ENCODE measurements at places on chromosomes 7 and 10.

- no peak for DNase-seq
These were observed 147.0 kb downstream of the C1GALT1 start for GRCh38 chr7:7329326-7329725.

DNA sequence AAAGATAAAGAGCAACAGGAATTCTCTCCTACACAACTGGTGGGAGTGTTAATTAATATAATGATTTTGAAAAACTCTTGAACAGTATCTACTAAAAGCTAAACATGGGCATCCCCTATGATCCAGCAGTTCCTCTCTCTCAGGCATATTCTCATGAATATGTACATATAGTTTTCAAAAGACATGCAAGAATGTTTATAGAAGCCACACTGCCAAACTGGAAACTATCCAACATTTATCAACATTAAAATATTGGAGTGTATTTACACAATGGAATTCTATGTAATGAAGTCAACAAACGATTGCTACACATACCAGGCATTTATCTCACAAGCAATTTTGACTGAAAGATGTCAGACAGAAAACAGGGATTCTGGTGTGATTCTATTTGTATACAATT, 404.5 kb upstream of the ANKRD30A start:
- DNase-seq = no peak

GRCh38 chr7:4682621-4683042, 537 bp downstream of the FOXK1 start:
- no peak for DNase-seq

- DNase-seq = peak; percentile 15
These were observed 5.3 kb downstream of the NUDT1 start for GRCh38 chr7:2247141-2247995.

DNA sequence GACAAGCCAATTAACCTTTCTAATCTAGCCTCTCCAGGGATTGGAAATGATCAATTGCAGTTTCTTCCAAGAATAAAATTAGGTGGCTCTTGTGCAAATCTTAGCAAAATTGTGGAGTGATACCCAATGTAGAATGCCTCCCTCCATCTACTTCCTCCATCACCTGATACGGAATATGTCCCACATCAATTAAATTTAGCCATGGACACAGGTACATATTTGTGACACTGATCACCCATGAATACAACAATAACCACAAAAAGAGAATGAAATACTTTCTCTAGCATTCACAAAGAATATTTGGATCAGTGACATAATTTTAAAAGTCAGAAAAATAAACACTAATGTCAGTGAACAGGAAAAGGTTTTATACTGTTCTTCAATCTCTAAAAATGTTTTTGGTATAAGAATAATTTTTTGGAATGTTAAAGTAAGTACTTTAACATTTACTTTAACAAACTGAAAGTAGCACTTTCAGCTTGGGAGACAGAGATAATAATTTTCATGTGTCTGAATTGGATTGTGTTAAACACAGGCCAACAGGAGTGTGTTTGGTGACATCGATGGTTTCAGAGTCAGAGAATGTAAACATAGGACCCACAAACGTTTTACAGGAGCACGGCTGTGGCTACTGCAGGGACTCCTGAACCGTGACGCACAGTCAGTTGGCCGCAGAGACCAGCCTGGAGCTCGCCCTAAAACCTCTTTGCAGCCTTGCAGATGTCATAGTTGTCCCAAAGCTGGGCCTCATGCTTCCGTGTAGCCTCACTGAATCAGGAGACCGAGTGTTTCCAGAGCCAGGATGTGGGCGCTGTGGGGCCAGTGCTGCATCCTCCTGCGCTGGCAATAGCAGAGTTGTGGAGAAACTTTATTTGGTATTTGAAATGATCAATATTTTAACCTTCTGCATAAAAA, 7.2 kb downstream of the RBM20 start:
- DNase-seq = peak; percentile 75

GRCh38 chr10:129973674-129974059, 9.6 kb upstream of the EBF3 start:
- DNase-seq = no peak

- DNase-seq = no peak
These were observed 210.5 kb downstream of the ARHGAP21 start for GRCh38 chr10:24513155-24513554.

DNA sequence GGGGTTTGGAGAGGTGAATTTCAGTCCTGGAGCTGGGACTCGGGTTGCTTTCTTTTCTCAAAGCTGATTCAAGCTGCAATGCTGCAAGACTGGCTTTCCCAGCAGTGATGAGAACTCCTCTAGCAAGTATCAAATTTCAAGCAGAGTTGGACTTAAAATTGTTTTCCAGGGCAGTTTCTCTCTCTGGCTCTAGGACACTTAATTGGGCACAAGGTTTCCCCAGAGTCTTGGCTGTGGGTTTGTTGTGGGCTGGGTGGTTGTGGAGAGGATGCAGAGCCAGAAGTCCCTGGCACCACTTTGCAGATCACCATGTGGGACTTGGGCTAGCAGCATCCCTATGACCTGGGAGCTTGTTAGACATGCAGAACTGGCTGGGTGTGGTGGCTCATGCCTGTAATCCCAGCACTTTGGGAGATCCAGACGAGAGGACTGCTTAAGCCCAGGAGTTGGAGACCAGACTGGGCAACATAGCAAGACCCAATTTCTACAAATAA, 16.8 kb downstream of the AKR1B15 start:
- no peak for DNase-seq

- DNase-seq = no peak
These were observed 67.0 kb downstream of the CDK6 start for GRCh38 chr7:92769394-92769699.

GRCh38 chr7:111841596-111842205, 279.4 kb upstream of the IMMP2L start:
- no peak for DNase-seq

- DNase-seq = no peak
These were observed 40.3 kb downstream of the PITRM1 start for GRCh38 chr10:3132036-3133025.

- no peak for DNase-seq
These were observed 314.9 kb downstream of the RPS24 start for GRCh38 chr10:78348411-78349164.

DNA sequence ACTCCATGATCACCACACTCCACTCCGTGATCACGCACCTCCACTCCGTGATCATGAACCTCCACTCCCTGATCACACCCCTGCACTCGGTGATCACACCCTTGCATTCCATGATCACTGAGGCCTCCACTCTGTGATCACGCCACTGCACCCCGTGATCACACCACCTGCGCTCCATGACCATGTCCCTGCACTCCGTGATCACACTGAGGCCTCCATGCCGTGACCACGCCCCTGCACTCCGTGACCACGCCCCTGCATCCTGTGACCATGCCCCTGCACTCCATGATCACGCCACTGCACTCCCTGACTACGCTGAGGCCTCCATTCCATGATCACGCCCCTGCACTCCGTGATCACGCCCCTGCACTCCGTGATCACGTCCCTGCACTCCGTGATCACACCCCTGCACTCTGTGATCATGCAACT, 27.1 kb downstream of the STK32C start:
- DNase-seq = no peak

GRCh38 chr10:95391581-95392216, 100.9 kb upstream of the PDLIM1 start:
- DNase-seq = no peak

DNA sequence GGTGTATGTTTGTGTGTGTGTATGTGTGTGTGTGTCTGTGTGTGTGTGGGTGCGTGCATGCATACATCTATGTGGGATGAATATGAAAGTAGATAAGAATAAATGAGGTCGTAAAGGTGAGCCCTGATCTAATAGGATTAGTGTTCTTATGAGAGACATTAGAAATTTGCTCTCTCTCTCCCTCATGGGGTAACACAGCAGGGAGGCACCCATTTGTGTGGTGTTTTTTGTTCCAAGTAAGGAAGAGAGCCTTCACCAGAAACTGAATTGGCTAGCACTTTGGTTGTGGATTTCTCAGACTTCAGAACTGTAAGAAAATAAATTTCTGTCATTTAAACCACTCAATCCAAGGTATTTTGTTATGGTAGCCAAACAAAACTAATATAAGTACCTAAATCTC, 353.7 kb upstream of the CHRM2 start:
- no peak for DNase-seq

GRCh38 chr7:73364006-73364728, 36.2 kb downstream of the FKBP6 start:
- no peak for DNase-seq

- DNase-seq = no peak
These were observed 95.4 kb upstream of the PRR15 start for GRCh38 chr7:29468196-29468595.

- no peak for DNase-seq
These were observed 150.2 kb upstream of the AUTS2 start for GRCh38 chr7:69448071-69448470.

DNA sequence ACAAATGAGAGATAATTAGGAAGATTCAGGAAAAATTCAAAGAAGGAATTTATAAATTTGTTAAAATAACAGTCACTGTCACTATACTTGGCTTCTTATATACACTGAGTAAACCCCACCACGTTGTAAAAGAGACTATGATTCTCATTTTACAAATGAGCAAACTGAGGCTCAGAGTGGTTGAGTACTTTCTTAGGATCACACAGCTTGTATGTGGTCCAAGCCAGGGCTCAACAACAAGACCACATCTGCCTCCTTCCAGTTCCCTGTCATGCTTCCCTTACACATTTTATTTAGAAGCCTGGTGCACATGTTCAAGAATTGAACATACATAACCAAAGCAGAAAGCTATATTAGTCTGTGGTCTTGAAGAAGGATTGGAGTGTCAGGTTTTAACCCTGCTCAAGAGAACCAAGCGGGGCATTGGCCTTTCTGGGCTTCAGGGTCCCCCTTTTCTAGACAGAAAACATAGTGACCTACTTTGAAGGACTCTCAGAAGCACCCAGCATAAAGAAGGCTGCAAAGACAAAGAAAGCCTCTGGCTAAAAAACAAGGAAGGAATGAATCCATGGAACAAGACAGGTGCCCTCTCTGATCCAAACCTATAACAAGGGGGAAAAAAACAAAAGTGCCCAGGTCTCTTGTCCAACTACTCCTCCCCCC, 846 bp downstream of the MRLN start:
- no peak for DNase-seq

- DNase-seq = peak; percentile 73
These were observed at the start of gene TM9SF3 for GRCh38 chr10:96586419-96587263. TM9SF3 (minus strand) TSS chr10:96587012; CDS start chr10:96586835, 177 bp downstream.

DNA sequence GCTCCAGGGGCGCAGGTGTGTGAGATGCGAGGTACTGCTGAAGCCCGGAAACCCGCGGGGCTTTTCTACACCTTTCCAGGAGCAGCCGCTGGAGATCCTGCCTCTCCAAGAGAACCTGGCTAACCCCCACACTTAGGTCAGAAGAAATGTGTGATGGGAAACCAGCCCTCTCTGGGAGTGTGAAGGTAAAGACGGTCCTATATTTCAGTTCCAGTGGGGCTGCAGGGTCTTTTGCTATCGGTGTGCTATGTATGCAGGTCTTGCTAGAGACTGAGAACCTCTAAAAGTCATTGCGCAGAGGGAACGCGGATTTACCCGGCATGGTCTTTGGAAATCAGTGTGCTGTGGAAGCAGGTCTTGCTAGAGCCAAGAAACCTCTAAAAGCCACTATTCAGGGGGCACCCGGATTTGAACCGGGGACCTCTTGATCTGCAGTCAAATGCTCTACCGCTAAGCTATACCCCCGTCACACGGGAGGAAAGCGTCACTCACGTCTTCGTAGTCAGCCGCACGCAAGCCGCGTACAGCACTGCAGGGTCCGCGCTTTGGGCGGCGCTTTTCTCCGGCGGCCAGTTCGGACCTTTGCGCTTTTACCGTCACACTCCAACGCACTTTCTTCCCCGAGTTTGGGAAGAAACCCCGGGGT, 46.0 kb downstream of the ZNF777 start:
- DNase-seq = no peak

GRCh38 chr7:158576050-158576762, 11.4 kb downstream of the PTPRN2 start:
- no peak for DNase-seq

DNA sequence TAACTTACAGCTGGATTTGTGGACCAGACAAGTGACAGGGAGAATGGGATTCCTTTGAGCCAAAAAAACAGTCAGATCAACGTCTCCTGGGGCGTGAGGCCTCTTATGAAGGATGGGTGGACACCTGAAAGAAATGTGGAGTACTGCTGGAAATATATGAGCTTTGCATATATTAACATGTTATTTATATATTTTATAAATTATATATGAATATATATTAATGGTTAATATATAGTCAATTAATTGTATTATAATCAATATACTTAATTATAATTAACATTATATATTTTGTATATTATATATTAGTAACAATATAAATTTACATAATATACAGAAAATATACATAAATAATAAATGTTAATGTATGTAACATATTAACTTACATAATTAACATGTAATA, 57.5 kb downstream of the CACNB2 start:
- DNase-seq = no peak

- DNase-seq = no peak
These were observed 253.3 kb downstream of the IPMK start for GRCh38 chr10:58014436-58014835.

- no peak for DNase-seq
These were observed 104.9 kb upstream of the KCND2 start for GRCh38 chr7:120168066-120168465.

- no peak for DNase-seq
These were observed 134.8 kb downstream of the TMEM26 start for GRCh38 chr10:61318429-61318828.

DNA sequence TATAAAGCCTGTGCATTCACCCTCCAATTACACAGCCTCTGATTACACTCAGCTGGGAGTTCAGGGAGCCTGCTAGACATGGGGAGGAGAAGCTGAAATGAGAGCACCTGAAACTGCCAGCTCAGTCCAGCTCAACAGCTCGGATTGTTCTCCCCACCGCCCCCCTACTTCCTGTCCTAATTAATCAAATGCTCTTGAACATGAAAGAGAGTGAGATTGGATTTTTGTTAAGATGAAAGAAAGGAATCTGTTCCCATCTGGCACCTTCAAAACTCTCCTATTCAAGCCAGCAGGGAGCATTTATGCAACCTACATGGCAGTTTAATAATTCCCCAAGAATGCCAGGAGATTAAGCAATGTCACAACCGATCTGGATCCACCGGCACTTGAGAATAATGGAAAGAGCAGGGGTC, 98.0 kb downstream of the NPSR1 start:
- peak; percentile 18 for DNase-seq

GRCh38 chr7:111511845-111512244, 50.4 kb downstream of the IMMP2L start:
- no peak for DNase-seq

GRCh38 chr10:43998021-43998809, 349.5 kb upstream of the ZNF32 start:
- DNase-seq = no peak

- no peak for DNase-seq
These were observed 28.8 kb downstream of the ITGB8 start for GRCh38 chr7:20359341-20359963.

- peak; percentile 86 for DNase-seq
These were observed 17.9 kb downstream of the PDK4 start for GRCh38 chr7:95578299-95578855.

DNA sequence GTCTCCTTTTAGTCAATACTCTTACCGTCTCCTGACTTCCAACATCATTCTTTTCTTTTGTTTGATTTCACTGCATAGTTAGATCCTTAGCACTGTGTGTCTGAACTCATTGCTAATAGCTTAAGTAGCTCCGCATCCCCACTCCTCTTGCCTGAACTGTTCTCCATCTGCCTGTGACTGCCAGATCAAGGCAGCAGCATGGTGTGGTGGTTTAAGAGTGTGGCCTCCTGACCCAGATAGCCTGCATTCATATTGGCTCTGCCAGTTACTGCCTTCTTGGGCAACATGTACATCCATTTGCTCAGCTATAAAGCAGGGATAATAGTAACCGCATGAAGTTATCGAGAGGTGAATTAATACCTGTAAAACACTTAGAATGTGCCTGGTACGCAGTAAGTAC, 50.8 kb downstream of the SUFU start:
- no peak for DNase-seq

Data from NCI-H510A treated with DMSO at 0.1 percent for 48 hours (cell line).